ENCODE measurements at places on chromosomes 3 and 15.

DNA sequence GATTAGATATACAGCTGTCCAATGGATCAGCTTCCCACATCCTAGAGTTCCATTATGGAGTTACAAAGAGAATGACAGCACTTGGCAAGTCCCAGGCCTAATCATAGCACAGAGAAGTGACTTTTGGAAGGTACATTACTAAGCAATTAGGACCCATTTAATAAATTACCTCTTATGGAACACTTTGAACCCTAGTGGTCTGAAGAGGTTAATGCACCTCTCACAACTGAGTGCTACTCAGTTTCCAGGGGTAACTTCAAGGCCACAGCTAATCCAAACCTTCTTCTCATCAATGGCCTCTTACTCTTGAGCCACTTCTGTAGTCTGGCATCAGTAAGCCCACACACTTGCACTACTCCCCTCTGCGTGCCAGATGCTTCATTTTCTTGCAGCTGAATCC, 34.9 kb upstream of the MEIS2 start:
- no peak for DNase-seq

DNA sequence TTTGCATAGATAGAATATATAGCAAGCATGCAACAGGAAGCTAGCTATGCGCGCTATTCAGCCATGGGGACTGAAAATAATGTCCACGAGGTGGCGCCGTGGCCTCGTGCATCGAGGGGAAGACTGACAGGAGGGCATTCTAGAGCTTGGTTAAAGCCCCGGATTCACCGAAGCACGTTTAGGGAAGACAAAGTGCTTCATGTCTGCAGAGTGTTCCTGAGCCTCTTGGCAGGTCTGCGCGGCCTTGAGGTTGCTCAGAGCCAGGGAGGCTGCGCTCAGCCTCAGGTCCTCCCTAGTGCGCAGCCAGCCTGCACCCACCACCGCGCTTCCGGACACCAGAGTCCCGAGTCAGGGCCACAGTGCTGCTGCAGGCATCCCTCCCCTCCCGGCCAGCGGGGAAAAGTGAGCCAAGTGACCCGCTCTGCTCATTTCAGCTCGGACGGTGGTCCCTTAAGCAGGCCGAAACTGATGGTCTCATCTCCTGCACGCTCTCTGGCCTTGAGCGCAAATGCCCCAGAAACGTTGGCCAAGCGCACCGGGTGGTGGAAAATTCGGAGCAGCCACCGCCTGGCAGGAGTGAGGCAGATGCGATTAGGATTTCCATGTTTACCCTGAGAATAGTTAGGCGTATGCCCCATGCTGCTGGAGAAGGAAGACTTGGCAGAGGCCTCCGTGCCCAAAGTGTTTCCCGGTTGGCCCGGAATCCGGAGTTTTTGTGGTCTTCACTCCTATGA, 24.8 kb downstream of the GABRA5 start:
- DNase-seq, result peak; percentile 73

GRCh38 chr15:68275165-68275746, 2.3 kb upstream of the FEM1B start:
- no peak for DNase-seq

- DNase-seq, result no peak
These were observed 276.3 kb upstream of the DNAJC19 start for GRCh38 chr3:181265750-181266333.

GRCh38 chr3:10941972-10942371, 50.6 kb upstream of the SLC6A1 start:
- peak; percentile 8 for DNase-seq

DNA sequence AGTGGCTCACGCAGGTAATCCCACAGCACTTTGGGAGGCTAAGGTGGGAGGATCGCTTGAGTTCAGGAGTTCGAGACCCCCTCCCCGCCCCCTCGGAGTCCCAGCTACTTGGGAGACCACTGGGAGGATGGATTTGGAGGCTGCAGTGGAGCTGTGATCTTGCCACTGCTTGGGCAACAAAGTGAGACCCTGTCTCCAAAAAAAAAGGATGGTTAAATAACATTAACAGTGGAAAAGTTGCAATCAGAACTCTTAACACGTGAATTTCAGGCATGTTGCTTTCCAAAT, 1.4 kb upstream of the TMEM87A start:
- DNase-seq, result no peak

DNA sequence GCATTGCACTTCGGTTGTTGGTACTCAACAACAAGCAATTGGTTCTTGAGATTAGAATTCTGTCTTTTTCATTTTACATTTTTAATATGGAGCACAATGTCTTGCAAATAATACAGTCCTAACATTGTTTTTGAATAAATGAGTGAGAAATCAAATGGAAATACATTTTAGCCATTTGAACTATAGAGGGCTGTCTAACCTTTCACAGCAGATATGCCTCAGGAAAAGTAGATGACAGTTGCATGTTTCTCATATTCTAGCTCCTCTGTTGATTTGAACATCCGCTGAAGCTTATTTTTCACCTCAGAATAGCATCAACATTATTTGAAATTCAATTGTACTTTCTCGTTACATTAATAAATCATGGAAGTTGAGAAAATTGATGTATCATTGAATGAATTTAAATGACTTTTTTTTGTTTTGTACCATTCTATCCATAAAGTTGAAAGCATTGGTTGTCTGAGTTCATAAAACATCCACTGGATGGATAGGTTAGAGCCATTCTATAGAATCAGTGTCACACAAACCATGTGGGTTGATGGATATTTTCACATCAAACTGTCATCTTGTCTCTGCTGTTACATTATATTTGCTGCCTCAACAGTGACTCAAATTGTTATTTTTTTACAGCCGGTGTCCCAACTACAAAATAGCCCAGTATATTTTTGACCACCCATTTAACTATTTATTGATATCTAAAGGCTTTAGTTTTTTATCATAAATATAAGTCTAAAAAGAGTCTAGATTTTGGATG, 928.3 kb downstream of the NSUN3 start:
- no peak for DNase-seq

GRCh38 chr3:131804565-131805133, 230.2 kb downstream of the CPNE4 start:
- DNase-seq, result no peak

GRCh38 chr3:126031981-126032471, 51.9 kb downstream of the SLC41A3 start:
- no peak for DNase-seq

DNA sequence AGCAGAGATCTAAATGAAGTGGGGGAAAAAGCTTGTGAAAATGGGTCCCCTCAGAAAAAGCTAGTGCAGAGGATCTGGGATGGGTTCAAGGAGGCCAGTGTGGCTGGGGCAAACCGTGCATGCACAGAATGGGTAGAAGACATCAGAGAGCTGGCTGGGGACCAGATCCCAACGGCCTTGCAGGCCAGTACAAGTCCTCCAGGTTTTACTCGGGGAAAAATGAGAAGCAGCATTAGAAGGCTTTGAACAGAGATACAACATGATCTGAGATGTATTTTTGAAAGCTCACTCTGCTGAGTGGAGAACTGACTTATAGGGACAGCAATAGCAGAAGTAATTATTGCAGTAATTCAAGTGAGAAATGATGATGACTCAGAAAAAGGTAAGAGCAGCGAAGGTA, 114.5 kb downstream of the HERC1 start:
- no peak for DNase-seq

- no peak for DNase-seq
These were observed 767.7 kb upstream of the LMCD1 start for GRCh38 chr3:7733933-7734332.

GRCh38 chr15:87829332-87830050, 427.0 kb downstream of the NTRK3 start:
- peak; percentile 82 for DNase-seq

Data from HL-60 (cell line).